ENCODE measurements at places on chromosomes 13 and 19.

DNA sequence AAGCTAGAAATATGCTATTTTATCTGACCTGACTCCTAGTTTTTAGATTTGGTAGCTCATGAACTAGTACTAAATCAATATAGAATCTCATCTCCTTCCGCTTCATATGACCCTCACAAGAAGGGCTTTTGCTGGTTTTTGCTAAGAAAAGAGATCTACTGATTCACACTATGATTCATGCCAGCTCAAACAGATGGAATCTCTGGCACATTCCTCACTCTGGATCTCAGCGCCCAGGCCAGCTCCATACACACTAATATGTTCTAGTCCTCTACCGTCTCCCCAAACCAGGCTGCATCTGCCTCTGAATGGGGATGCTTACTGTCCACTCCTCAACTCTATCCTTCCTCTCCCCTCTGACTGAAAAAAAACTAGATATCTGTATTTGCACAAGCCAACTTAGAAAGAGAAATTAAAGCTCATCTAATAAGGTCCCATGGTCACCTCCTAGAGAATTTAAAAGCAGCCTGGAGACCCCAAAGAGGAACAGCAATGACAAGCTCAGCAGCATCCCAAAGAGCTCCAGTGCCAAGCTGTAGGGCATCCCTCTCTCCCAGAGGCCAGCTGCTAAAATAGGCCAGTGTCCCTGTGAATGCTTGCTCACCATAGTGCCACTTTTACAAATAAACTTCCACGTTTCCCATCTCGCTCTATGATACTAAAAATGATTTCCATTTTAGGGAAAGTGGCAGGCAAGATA is 74.9 kb downstream of the LHFPL6 start:
- no peak for DNase-seq

DNA sequence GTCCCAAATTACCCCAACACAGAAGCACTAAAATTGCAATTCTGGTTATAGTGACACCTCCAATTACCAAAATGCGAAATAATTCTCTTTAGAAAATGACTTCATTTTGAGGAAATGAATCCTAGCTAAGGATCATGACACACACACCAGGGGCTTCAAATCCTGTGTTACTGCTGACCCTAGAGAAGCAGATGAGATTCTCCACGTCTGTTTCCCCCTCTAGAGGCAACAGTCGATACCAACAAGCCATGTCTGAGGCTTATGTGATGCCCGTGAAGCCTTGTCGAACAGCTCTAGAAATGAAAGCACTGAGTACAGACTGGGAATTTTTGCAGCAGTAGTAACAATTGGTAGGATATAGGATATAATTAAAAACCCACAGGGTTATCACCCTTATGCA is 153.6 kb upstream of the TMTC4 start:
- no peak for DNase-seq

DNA sequence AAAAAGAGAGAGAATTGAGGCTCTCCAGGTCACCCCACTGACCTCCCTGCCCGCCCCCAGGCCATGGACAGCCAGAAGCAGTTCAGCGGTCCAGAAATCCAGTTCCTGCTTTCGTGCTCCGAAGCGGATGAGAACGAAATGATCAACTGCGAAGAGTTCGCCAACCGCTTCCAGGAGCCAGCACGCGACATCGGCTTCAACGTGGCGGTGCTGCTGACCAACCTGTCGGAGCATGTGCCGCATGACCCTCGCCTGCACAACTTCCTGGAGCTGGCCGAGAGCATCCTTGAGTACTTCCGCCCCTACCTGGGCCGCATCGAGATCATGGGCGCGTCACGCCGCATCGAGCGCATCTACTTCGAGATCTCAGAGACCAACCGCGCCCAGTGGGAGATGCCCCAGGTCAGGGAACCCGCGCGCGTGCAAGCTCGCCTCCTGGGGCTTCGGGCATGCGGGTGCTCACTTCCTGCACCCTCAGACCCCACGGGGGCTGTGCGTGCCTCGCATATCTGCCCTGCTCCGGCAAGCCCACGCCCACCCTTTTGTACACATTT is 56.6 kb downstream of the MAP4K1 start:
- no peak for DNase-seq

- no peak for DNase-seq
These were observed 366.8 kb downstream of the SLITRK1 start for GRCh38 chr13:83515268-83516015.

- no peak for DNase-seq
These were observed 176.2 kb upstream of the UFM1 start for GRCh38 chr13:38173403-38173802.

DNA sequence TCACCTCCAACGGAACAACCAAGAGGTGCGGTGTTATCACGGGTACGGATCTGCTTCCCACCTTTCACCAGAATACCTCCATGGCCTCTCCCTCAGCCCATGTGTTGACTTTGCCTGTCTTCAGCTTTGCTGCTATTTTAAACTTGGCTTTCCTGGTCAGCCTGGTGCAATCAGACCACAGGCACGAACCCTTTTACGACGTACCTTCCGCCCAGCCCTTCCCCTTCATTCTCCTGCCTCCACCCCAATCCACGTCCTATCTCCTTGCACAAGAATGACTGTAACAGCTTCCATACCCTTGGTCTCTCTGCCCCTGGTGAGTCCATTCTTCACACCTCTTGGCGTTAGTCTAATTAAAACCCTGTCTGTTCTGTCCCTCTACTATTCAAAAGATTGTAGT is 431.7 kb downstream of the EFNB2 start:
- no peak for DNase-seq

DNA sequence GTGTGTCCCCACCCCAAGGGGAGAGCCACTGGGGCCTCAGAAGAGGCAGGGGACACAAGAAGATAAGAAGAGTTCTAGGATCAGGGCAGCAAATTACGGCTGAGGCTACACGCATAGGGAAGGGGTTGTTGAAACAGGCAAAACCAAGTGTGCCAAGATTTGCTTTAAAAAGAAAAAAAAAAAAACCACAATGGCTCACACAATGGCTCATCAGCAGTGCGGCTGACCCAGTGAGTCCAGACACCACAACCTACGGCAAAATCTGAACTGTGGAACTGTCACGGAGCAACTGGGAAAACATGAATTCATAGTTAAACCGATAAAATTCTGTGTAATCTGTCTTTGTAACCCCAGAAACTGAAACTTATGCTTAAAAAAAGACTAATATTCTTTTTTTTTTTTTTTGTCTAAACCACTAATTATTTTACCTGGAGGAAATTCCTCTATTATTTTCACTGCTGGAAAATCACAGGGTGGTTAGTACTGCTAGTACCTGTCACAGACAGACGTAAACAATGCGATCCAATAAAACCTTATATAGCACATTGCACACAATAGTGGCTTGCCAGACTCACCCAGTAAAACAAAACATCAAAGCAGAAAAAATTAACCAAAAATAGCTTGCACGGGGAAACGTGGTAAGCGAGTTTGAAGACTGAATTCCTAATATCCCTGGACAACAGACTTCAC is 325.4 kb upstream of the TSHZ3 start:
- DNase-seq, result no peak

Measured in thoracic aorta (tissue), 2 donors.